Stimulated activated CD4-positive, alpha-beta T cell treated with anti-CD3 and anti-CD28 coated beads, TNF-alpha, amount 100 ng/mL, for 24 hours (primary cell): ENCODE measurements at places on chromosomes 16 and 17.

- DNase-seq = peak; percentile 51
Observed at GRCh38 chr16:81723098-81723723, 55.9 kb upstream of the PLCG2 start.

DNA sequence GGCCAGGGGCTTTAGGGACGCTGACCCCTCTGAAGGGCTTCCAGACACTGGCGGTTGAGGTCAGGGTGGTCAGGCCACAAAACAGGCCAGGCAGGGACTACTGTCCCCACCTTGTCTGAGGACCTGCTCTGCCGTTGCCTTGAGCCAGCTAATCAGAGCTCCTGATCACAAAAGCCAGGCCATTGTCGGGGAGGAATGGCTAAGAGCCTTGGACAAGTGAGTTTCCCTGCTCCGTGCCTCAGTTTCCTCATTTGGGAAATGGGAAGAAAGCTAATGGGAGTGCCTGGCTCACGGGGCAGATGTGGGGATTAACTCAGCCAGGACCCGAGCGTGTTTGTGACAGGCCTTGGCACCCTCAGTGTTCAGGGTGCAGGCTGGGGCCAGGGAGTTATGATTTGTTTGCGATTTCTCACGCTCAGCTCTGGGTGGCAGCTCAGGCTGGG, 246.5 kb upstream of the CIBAR2 start:
- DNase-seq = no peak

- DNase-seq = no peak
Observed at GRCh38 chr17:28908640-28909167, 5.8 kb upstream of the DHRS13 start.

DNA sequence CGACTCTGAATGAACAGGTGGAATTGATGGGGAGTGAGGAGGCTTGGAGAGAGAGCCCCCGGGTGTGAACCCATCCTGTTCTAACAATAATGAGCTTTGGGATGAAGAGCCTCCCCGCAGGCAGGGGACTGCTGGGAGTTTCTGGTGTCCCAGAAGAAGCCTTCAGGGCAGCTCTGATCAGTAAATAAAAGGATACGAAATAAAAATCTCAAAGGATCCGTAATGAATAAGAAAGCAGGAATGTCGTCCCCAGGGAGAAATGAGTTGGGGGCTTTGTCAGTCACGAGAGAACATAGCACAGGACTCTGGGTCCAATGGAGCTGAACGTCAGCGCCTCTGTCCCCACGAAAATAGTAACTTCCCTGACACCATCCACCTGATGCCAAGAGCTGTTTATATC, 113.4 kb downstream of the PITPNC1 start:
- DNase-seq = no peak
